ENCODE measurements at places on chromosomes 4 and X. TPM values are rescaled to one million over a fixed set of nuclear protein-coding genes. Genes with fewer than 3 reads are reported as not detected.

Gene SMIM9
- not detected for total RNA-seq

DNA sequence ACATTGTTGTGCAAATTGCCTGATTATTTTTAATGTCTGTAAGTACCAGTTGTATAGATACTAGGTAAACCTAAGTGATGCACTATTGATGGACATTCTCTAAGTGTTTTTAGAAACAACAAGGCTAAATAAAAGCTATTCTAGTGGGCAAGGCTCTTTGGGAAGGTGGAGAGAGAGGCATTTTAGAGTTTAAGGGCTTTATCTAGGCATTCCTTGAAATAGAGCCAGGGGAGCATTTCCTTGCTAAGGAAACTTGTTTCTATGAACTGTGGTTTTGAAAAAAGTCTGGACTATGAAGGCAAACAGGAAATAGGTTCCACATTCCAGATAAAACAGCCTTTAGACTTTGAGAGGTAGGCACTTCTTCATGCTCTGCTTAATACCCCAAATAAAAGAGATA, 23.8 kb downstream of the BMX start:
- no peak for DNase-seq

Gene CC2D2A
- 0.40 TPM for total RNA-seq

Gene LCORL
- 8.9 TPM for total RNA-seq

DNA sequence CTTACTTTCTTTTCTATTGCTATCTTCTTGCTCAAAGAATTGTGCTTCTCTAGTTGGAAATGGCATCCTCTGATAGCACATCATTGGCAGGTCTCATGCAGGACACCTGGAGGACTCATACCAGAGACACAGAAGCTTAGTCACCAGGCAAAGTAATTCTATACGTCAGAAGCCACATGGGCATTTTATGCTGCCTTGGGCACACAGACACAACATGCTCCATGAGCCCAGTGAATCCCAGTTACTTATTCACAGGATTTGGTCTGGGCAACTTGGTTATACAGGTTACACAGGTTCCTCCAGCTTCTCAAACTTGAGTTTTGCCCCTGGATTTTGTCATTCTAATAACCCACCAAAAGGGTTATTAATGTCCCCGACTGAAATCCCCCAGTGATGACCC, 7.1 kb downstream of the RASSF6 start:
- DNase-seq = no peak

Gene SPINK2
- 11.6 TPM for total RNA-seq

Gene ZNF711
- 1.4 TPM for total RNA-seq

DNA sequence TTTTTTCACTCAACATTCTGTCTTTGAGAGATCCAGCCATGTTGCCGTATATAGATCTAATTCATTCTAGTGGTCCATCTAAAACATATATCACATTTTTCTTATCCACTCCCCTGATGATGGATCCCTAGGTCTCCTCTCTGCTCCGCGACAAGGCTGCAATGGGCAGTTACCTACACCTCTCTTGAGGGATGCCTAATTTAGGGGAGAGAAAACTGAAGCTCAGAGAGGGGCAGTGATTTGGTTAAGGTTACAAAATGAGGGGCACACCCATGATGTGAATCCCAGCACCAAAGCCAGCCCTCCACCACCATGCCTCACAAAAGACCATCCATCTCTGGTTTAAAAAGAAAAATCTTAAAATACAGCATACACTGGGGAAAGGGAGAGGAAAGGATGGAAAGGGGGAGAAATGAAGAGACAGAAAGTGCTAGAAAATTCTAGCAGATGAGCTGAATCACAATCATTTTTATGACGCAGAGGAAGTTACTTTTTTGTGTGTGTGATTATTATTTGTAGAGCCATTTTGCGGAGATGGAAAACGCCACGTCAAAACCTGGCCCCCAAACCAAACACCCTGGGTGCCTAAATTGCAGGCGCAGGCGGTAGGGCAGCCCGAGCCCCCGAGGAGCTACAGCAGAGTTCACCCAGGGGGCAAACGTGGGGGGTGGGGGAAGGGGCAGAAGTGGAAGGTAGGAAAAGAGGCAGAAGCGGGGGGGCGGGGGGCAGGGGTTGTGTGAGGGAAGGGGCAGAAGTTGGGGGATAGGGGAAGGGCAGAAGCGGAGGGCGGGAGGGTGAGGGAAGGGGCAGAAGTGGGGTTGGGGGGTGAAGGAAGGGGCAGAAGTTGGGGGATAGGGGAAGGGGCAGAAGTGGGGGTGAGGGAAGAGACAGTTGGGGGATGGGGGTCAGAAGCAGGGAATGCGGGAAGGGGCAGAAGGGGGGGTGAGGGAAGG, 1.3 kb upstream of the TSPYL2 start:
- DNase-seq = peak; percentile 38

- no peak for DNase-seq
Observed at GRCh38 chrX:1417921-1418771, 26.2 kb upstream of the SLC25A6 start.

Data from T-cell (primary cell).